ENCODE measurements at places on chromosomes 6 and 20. TPM values are rescaled to one million over a fixed set of nuclear protein-coding genes. Genes with fewer than 3 reads are reported as not detected.

The SNX3 gene
- total RNA-seq, result 192 TPM

The CRYBG1 gene
- 19.8 TPM for total RNA-seq

The FAM217A gene
- total RNA-seq, result not detected

The SEMG1 gene
- not detected for total RNA-seq

The ADGRG6 gene
- 10.0 TPM for total RNA-seq

The KAT14 gene
- total RNA-seq, result 10.4 TPM

The MMP24 gene
- 0.78 TPM for total RNA-seq

The TBXT gene
- total RNA-seq, result not detected

The BNIP5 gene
- not detected for total RNA-seq

- no peak for DNase-seq
These were observed 412.1 kb downstream of the QKI start for GRCh38 chr6:163826629-163827028.

- DNase-seq, result no peak
These were observed 92.2 kb downstream of the SOBP start for GRCh38 chr6:107582086-107582485.

DNA sequence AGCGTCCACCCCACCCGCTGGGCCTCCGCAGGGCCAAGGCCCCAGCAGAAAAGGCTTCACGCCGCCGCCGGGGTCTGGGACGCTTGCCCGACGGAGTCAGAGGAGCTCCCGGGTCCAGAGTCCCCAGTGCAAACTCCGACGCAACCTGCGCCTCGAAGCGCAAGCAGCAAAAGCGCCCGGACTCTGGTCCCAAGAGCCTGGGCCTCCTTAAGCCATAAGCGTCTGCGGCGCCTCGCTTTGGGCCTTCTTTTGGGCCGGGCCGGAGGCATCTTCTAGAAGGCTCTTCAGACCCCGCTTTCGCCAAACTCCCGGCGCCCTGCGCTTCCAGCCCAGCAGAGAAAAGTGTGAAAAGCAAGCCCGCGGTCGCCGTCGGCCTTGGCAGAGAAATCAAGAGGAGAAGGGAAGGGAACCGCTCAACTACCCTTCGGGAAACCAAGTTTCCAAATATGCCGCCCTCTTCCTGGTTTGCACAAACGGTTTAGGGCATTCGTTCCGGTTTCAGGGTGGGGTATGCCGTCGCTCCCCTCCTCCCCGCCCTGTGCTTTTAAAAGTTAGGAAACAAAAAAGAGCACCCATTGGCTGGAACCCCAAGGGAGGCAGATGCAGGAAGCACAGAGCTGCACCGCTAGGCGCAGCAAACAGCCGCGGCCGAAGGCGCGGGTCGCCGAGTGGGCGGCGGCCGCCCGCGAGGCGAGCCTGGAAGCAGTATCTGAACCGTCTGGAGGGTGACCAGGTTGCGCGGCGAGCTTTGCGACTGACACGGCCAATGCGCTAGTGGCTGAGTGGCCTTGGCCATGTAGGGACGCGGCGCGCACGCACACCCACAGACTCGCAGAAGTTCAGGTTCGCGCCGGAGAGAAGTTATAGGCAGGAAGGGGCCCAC lies 1.2 kb downstream of the TBX18 start:
- peak; percentile 67 for DNase-seq

DNA sequence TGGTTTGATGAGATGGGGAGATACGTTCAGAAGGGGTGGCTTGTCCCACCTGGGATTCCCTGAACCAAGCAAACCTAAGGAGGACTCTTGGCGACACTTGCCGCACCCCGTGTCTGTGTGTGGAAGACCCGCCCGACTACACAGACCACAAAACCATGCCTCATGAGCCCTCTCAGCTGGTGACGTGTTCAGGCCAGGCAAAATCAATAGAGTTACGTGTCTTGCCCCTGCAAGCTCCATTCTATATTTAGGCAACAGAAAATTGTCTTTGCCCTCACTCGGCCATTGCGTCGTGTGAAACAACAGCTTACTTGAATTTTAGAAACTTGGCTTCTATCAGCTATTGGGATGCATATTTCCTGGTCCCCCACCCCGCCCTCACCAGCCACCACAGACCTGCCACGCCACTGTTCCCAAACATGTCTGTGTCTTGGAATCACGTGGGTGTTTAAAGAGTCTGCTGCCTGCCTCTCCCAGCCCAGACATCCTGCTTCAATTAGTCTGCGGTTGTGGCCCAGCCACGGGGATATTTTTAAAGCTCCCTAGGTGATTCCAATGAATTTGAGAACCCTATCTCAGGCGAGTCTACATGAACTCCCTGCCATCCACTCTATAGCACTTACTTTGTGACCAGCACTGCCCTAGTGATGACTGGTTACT lies 279.2 kb upstream of the EXOC2 start:
- no peak for DNase-seq

DNA sequence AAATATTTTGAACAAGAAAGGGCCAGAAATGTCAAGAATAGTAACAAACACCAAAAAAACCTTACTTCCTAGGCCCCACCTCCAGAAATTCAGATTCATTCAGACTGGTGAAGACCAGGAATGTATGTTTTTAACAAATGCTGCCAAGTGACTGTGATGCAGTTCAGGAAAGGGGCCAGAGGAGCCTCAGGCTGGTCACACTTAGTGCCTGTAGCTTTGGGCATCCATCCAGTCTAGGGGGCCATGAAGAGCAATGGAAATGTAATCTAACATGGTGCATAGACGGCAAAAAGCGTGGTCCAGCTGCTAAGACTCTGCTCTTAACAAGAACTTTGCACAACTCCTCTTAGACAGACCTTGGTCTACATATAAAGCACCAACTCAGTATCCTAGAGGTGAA lies 7.1 kb downstream of the GJA1 start:
- no peak for DNase-seq

DNA sequence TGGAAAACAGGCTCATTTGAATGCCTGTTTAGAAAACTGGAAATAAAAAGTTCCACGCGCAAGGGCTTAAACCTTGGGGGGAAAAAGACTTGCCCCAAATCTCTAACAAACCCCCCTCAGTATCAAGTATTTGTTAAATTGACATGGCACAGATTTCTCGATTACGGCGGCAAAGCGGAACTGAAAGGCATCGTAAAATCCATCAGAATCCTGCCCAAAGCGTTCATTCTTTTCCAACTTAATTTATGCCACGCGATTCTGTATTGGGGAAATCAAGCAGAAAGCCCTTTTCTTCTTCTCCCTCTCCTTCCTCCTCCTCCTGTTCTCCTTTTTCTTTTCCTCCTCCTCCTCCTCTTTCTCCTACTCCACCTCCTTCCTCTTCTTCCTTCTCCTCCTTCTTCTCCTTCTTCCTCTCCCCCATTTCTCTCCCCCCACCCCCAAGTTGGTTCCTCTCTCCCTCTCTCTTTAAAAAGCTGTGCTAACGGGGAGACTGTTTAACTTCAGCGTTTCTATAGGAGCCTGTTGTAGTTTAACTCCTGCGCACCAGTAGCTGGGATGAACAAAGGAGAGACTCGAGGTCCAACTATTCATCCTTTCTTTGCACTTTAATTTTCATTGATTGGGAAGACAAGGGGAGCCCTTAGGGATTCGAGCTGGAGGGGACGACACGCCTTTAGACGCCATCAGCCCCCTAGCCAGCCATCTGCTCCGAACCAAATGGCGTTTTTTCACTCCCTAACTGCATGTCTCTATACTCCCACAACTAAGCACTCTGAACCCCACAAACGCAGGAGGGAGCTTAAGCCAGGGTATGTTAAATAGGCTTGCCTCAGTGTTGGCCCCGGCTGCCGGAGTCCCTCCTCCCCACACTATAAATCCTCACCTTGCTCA lies 2.7 kb upstream of the DLL1 start:
- DNase-seq, result no peak

GRCh38 chr6:63448229-63448628 lies 124.1 kb upstream of the LOC128125822 start:
- DNase-seq, result no peak

DNA sequence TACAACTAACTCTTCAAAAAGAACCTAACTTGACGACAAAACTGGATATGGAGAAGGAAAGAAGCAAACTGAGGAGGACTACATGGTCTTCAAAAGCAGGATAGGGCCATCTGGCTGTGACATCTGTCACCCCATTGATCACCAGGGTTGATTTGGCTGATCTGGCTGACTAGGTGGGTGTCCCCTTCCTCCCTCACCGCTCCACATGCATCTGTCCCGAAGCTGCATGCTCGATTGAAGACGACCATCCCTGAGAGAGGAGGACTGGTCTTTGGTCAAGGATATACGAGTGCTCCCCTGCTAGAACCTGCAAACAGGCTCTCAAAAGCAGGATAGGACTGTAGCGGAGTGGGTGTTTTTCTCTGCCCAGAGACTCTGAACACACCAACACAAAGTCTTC lies 21.7 kb downstream of the CPNE1 start:
- DNase-seq, result no peak

DNA sequence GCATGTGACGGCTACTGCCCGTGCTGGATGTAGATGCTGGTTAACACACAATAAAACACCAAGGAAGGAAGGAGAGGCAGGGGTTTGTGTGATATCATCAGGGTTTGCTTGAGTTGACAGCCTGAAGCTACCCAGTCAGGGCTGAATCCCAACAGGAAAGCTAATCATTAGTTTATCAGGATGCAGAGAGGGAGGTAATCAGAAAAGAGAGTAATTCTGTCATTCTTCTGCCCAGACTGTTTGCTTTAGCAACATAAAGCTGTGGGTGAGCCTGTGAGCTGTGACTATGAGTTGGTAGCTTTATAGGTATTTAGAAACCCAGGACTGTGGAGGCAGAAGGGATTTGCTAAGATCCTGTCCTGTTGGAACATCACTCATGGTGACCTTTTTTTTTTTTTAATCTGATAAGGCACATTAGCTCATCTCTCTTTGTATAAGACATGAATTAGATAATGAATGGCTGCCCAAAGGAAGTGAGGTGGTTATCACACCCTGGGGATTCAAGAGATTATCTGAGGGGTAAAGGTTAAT lies 79.3 kb downstream of the CAP2 start:
- no peak for DNase-seq

GRCh38 chr6:16446273-16446672 lies 207.9 kb downstream of the GMPR start:
- DNase-seq, result no peak

DNA sequence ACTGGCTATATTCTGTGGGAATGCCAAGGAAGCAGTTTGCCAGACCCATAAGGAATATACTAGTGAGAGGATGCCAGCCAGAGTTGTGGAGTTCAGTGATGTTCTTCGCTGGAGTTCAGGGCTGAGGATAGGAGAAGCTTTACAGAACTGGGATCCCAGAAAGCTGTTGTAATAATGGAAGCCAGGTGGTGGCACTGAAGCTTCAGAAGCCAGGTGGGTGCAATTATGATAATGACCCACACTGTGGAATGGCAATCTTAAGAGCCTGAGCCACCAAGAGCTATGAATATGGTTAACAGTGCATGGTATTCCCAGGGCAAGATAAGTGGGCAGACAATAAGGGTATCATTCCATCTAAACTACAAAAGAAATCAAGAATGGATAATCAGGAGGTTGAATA lies 25.1 kb upstream of the ENPP1 start:
- no peak for DNase-seq

GRCh38 chr6:2855061-2855519 lies 13.4 kb upstream of the SERPINB1 start:
- peak; percentile 75 for DNase-seq

DNA sequence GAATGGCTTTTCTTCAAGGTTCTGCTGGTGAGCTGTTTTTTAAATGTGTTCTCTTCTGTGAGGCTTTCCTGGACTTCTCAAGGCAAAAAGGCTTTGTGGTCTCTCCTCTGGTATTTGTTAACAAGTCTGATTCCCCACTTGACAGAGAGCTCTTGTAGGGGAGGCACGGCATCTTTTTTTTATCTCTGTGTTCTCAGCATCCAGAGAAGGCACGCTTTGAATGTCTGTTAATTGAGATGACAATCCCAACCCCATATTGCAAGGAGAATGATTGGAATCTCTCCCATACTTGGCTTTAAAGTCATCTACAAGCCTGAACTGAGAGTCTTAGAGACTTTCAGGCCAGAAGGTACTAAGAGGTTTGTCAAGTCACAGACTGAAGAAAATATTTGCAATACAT lies 22.6 kb downstream of the EDN1 start:
- no peak for DNase-seq

GRCh38 chr6:14792118-14792955 lies 453.5 kb upstream of the JARID2 start:
- no peak for DNase-seq

- DNase-seq, result no peak
These were observed 179.2 kb upstream of the BMP2 start for GRCh38 chr20:6588296-6588695.

GRCh38 chr6:24995270-24995669 lies 59.5 kb upstream of the RIPOR2 start:
- DNase-seq, result no peak

DNA sequence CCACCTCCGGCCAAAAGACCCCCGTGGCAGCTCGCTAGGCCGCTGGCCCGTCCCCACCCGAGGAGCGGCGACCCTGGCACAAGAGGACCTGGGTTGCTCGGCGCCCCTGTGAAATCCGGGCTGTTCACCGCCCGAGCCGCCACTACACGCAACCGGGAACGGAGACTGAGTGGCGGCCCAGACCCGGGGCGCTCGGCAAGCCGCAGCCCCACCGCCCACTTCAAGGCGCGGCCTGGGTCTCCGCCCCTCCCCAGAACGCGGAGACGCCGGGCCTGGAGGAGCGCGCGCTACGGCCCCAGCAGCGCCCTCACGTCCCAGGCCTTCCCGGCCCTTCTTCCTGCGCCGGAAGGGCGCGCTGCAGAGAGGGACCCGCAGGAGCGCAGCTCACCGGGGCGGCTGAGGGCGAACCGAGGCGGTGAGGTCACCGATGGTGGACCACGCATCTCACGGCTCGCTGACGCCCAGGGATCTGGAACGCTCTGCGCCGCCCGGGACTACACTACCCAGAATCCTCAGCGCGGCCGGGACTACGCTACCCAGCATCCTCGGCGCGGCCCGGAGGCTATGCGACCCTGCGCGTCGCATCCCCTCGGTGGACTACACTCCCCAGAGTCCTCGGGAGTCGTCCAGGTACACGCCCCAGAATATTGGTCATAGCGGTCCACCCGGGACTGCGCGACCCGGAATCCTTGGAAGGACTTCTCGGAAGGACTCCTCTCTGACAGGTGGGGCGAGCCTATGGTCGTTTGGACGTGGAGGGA lies at the start of gene ZNF337:
Gene ZNF337, minus strand, starts transcription at position 483 of the 761 bp plus-strand sequence. CDS start 10,436 bp downstream, outside the sequence.
- DNase-seq, result peak; percentile 87

- no peak for DNase-seq
These were observed 473.6 kb downstream of the EPHA7 start for GRCh38 chr6:92945799-92946198.

- no peak for DNase-seq
These were observed 180.7 kb upstream of the GGTLC1 start for GRCh38 chr20:24169256-24169655.

DNA sequence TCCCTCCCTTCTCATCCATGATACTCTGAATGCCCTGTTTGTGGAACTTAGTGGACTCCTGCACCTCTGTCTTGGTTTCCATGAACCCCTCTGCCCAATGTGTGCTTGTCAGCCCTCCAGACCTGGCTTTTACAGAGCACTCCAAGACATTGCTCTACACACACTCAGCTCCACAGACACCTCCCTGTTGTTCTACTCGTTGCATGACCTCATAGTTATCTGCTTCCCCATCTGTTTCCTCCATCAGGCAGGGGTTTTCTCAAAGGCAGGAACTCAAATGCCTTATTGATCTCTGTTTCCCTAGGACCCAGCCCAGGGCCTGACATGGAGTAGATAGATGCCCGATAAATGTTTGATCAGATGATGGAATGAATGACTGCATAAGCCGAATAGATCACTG lies 13.3 kb downstream of the PLCG1 start:
- peak; percentile 89 for DNase-seq
